H9 (cell line): ENCODE measurements at places on chromosomes 6 and 20. TPM values are rescaled to one million over a fixed set of nuclear protein-coding genes. Genes with fewer than 3 reads are reported as not detected.

DNA sequence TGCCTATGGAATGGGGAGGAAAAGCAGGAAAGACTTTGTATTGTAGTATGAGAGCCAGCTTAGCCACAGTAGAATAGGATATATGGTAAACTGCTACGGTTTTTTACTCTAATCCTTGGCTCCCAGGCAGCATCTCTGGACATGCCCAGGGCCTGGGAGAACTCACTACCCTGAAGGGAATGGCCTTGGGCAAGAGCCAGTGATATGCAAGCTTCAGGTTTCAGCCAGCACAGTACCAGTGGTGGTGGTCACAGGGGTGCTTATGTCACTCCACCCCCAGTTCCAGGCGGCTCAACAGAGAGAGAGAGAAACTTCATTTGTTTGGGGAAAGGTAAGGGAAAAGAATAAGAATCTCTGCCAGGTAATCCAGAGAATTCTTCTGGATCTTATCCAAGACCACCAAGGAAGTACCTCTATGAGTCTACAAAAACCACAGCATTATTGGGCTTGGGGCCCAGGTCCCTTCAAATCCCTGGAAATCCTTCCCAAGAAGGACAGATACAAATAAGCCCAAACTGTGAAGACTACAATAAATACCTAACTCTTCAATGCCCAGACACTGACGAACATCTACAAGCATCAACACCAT is 121.2 kb downstream of the THBS2 start:
- DNase-seq: no peak

DNA sequence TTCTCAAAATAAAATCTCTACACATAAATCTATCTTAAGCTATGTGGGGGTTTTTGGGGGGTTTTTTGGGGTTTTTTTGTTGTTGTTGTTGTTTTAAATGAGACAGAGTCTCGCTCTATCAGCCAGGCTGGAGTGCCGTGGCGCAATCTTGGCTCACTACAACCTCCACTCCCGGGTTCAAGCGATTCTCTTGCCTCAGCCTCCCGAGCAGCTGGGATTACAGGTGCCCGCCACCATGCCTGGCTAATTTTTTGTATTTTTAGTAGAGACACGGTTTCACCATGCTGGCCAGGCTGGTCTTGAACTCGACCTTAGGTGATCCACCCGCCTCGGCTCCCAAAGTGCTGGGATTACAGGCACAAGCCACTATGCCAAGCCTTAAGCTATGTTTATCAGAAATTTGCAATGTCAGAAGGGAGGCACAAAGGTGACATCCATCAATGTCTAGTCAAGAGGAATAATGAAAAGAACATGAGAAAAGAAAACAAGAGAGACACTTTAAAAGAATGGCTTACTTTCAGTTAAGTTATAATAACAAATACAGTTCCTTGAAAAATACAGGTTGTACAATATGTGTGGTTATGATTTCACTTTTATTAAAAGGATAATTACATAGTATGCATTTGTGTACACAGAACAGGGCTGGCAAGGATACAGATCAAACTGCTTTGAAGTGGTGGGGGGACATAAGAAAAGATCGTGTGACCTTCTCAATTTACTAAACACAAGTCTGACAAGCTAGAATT is 28.6 kb downstream of the SLC23A2 start:
- DNase-seq: no peak

- DNase-seq: no peak
Measured at GRCh38 chr6:120290964-120291363, 941.4 kb upstream of the MAN1A1 start.

PSORS1C1 gene
- 0.48 TPM in 2 replicates for total RNA-seq

DNA sequence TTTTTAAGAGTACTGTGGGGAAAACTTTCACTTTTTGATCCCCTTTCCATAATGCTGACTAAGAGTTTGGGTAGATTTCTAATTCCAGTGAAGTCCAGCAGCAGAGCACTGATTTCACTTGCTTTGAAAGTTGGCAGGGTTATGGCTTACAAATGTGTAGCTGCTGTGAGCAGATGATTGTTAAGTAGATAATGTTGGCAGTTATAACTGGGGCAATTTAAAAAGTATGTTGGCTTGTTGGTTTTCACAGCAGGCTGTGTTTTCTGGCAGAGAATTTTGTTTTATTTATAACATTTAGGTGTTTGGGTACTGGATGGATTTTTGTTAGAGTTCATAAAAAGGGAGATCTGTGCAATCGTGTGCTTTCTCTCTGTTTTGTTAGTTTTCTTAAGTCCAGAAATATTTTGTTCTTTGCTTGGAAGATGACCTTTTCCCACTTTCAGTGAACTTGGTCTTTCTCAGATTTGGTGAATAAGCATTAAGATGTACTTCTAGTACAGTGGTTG is 31.4 kb downstream of the AFDN start:
- no peak for DNase-seq
